ENCODE measurements at places on chromosomes 16 and 17. TPM values are rescaled to one million over a fixed set of nuclear protein-coding genes. Genes with fewer than 3 reads are reported as not detected.

Gene PIRT
- 0.37 TPM for total RNA-seq

Gene CRYBA1
- total RNA-seq, result not detected

Gene CCDC154
- total RNA-seq, result 0.52 TPM

Gene BAIAP3
- total RNA-seq, result 25.4 TPM

Gene TIMM22
- 15.3 TPM for total RNA-seq

- H3K27me3 ChIP-seq, result no peaks in the 10 kb centered on the region
- peak; percentile 65 for DNase-seq
- no peak overlapping the region for H3K27ac ChIP-seq
- H3K4me1 ChIP-seq, result peaks cover 5% of the 10 kb centered on the region
Observed at GRCh38 chr16:27625050-27625697, 75.2 kb downstream of the KATNIP start.

GRCh38 chr16:27642756-27643155, 92.8 kb downstream of the KATNIP start:
- no peaks in the 10 kb centered on the region for H3K36me3 ChIP-seq
- no peaks in the 10 kb centered on the region for H3K4me1 ChIP-seq
- no peak overlapping the region for H3K4me3 ChIP-seq
- no peaks in the 10 kb centered on the region for H3K27me3 ChIP-seq
- DNase-seq, result no peak

- no peak overlapping the region for H3K4me3 ChIP-seq
- H3K27ac ChIP-seq, result no peak overlapping the region
- no peaks in the 10 kb centered on the region for H3K36me3 ChIP-seq
- no peaks in the 10 kb centered on the region for H3K27me3 ChIP-seq
Observed at GRCh38 chr17:8365143-8365542, 11.4 kb downstream of the KRABD2 start.

DNA sequence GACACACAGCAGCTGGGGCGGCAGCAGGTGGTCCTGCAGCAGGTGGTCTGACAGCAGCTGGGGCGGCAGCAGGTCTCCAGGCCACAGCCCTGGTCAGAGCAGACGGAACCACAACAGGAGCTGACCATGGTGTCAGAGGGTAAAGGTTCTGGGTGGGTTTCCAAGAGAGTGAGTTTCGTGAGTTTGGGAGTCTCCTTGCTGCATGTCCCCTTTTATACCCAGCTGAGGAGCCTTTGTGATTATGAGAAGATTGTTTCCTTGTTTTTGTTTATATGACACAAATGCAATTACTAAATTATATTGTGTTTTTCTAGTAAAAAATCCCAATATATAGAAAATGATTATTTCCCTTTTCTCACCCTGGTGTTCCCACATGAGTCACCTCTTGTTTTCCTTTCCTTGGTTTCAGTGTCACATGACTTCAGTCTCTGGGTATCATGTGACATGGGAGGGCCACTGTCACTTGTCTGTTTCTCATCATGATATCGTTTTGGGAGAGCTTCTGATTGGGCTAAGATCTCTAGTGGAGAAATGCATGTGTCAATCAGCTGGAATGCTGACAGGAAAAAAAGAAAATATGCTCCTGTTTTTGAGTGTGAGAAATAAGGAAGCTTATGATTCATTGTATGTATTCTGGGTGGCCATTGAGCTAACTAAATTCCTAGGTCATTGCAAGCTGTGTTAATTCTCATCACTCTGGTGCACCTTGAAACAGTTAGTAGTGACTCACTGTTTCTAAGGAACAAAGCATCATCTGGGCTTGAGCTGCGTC, at the start of gene KRTAP4-6:
Gene KRTAP4-6 (minus strand): TSS at position 185 of the 772 bp plus-strand sequence. CDS start 57 bp downstream, at position 128.
- no peaks in the 10 kb centered on the region for H3K36me3 ChIP-seq
- H3K27me3 ChIP-seq, result no peaks in the 10 kb centered on the region
- H3K4me1 ChIP-seq, result no peaks in the 10 kb centered on the region
- no peak within 1 kb of the TSS for H3K4me3 ChIP-seq
- no peak within 1 kb of the TSS for H3K27ac ChIP-seq

DNA sequence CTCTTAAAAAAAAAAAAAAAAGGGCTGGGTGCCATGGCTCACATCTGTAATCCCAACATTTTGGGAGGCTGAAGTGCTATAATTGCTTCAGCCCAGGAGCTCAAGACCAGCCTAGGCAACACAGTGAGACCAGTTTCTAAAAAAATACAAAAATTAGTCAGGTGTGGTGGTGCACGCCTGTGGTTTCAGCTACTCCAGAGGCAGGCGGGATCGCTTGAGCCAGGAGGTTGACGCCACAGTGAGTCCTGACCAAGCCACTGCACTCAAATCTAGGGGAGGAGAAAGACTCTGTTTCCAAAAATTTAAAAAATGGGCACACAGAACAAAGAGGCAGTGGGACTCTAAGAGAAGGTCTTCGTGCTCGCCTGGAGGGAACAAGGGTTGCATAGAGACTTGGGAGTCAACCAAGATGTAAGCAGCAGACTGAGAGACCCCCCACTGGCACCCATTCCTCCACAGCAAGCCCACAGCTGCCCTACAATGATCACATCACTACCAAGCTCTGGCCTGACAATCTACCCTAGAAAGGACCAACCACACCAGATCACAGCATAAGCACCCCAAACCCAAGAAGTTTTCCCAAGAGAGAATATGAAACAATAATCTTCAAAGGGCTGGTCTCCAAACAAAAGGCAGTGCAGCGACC, 121.6 kb downstream of the ANKRD11 start:
- peaks cover 14% of the 10 kb centered on the region for H3K4me1 ChIP-seq
- H3K27me3 ChIP-seq, result no peaks in the 10 kb centered on the region
- no peak overlapping the region for H3K4me3 ChIP-seq
- DNase-seq, result no peak
- no peak overlapping the region for H3K27ac ChIP-seq

DNA sequence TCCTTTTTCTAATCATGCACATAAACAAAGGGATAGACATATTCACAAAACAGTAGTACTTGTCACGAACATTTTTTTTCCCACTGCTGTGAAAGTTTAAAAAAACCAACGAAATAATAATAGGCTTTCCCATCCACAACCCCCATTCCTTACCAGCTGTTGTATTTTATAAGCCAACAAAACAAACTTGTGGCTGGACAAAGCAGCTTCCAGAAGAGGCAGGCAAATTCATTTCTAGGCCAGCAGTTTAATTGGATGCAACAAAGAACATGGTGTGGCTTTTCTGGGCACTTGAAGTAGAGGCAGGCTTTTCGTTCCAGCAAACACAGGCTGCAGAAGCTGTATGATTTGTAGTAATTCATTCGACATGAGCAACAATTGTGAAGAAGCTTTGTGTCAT, 56.0 kb upstream of the FAM20A start:
- no peaks in the 10 kb centered on the region for H3K4me1 ChIP-seq
- no peak for DNase-seq
- no peak overlapping the region for H3K27ac ChIP-seq

- H3K36me3 ChIP-seq, result no peaks in the 10 kb centered on the region
- H3K4me1 ChIP-seq, result no peaks in the 10 kb centered on the region
- no peak overlapping the region for H3K27ac ChIP-seq
Observed at GRCh38 chr17:68544111-68544915, 32.1 kb downstream of the PRKAR1A start.

- no peak overlapping the region for H3K27ac ChIP-seq
- no peaks in the 10 kb centered on the region for H3K36me3 ChIP-seq
- no peak overlapping the region for H3K4me3 ChIP-seq
- no peak for DNase-seq
- no peaks in the 10 kb centered on the region for H3K27me3 ChIP-seq
Observed at GRCh38 chr17:17787568-17787967, 49.2 kb downstream of the SREBF1 start.

DNA sequence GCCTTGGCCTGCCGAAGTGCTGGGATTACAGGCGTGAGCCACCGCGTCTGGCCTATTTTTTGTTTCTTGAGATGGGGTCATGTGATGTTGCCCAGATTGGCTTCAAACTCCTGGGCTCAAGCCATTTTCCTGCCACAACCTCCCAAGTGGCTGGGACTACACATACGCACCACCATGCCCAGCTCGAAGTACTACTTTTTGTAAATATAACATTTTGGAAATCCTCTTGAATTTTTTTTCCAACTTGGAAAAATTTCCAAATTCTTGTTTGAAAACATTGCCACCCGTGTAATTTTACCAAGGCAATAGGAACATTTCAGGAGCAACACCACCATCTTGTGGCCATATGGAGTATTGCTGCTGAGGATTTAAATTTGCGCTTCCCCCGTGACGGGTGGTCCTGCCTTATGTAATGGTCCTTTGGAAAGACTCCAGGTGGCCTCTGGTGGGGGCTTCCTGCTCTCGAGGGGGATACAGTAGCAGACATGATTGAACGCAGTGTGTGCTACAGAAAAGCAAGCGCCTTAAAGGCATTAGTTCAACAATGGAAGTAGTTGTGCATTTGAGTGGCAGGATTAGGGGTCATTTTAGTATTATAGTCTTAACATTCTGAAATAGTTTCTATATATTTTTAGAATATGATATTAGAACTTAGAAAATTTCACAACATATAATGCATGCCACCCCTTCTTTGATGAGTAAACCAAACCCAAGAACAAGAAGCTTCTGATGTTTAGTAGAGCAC, 8.0 kb downstream of the FLYWCH1 start:
- peaks cover 10% of the 10 kb centered on the region for H3K4me1 ChIP-seq
- no peaks in the 10 kb centered on the region for H3K27me3 ChIP-seq
- no peak overlapping the region for H3K4me3 ChIP-seq
- DNase-seq, result peak; percentile 88
- peak overlapping the region; percentile 81 for H3K27ac ChIP-seq

All from adrenal gland (tissue), 19 donors.